ENCODE measurements at places on chromosomes 5 and 9. TPM values are rescaled to one million over a fixed set of nuclear protein-coding genes. Genes with fewer than 3 reads are reported as not detected.

Gene CHSY3
- total RNA-seq: under 0.01 TPM

Gene ZFP37
- total RNA-seq: 0.79 TPM

Gene TMEM8B
- total RNA-seq: 1.5 TPM

Gene CSF2
- total RNA-seq: not detected

Gene FRMD3
- total RNA-seq: 0.51 TPM

Gene SPINK4
- total RNA-seq: not detected

Gene SCGB3A2
- total RNA-seq: not detected

Measured in bronchial epithelial cell (primary cell).